ENCODE measurements at places on chromosomes 5 and 9.

GRCh38 chr5:145076040-145076439 is 759.1 kb downstream of the PRELID2 start:
- no peak for DNase-seq

DNA sequence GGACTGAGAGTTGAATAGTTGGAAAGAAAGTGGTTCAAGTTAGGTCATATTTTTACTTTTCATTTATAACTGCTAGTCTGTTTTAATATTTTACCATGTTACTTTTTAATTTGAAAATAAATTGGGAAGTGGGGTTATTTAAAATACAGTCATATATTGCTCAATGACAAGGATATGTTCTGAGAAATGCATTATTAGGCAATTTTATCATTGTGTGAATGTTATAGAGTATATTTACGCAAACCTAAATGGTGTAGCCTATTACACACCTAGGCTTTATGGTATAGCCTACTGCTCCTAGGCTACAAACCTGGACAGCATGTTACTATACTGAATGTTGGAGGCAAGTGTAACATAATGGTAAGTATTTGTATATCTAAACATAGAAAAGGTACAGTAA is 5.2 kb downstream of the CCDC152 start:
- no peak for DNase-seq

GRCh38 chr9:107684224-107684623 is 194.7 kb upstream of the KLF4 start:
- no peak for DNase-seq

GRCh38 chr9:132182314-132183091 is 20.6 kb downstream of the NTNG2 start:
- DNase-seq: peak; percentile 50
